ENCODE measurements at places on chromosomes 7 and 10.

GRCh38 chr7:5767066-5767465 lies 14.4 kb downstream of the RNF216 start:
- no peak for DNase-seq

DNA sequence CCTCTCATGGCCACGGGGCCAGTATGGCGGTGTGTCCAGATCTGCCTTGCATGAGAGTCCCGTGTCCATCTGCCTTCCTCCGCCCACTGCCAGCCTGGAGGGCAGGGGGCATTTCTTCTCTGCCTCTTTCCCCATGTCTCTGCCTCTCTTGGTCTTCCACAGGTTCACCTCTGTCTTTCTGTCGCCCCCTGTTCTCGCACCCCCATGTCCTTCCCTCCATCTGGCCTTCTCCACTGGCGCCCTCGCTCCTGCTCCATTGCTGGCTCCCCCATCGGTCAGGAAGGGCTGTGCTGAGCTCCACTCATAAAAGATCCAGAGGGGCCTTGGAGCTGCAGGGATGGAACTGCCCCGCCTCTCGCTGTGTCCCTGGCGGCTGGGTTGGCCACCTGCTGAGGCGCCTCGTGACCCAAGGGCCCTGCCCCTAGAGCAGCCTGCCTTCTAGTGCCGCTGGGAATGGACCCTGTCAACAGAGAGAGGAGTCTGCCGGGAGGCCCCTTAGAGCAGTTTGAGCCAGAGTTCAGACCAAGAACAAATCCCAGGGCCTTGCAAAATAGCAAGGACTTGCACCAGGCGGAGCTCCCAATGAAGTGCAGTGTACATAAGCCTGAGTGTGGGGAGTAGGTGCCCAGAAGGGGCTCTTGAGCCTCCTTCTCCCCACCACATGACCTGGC lies 42.0 kb downstream of the GOLGA7B start:
- no peak for DNase-seq

DNA sequence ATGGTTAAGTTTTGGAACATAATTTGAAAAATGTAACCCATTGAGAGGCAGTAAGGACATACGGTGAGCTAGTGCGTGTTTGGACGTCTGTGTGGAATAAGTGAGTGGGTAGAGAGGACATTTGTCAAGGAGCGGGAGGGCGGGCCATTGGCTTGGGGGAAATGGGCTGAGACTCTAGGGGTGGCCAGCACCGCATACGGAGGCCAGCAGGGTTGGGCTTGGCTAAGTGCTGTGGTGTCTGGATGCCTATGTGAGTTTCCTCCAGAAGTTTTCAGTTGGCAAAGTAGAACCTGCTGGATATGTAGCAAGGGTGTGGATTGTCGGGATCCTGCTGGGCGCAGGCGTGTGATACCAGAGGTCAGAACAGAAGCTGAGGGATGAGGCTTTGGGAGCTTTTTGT lies 103.0 kb downstream of the TCF7L2 start:
- no peak for DNase-seq

GRCh38 chr7:117731455-117731854 lies 141.8 kb downstream of the CTTNBP2 start:
- DNase-seq: no peak

GRCh38 chr7:154441811-154442210 lies 389.6 kb downstream of the DPP6 start:
- DNase-seq: peak; percentile 58

- DNase-seq: peak; percentile 87
Measured at GRCh38 chr7:38630720-38631673, at the start of gene AMPH. Gene AMPH, minus strand, starts transcription at chr7:38631373. Its CDS starts 22 bp downstream, at chr7:38631351.

GRCh38 chr10:126844406-126844805 lies 60.8 kb upstream of the DOCK1 start:
- no peak for DNase-seq

DNA sequence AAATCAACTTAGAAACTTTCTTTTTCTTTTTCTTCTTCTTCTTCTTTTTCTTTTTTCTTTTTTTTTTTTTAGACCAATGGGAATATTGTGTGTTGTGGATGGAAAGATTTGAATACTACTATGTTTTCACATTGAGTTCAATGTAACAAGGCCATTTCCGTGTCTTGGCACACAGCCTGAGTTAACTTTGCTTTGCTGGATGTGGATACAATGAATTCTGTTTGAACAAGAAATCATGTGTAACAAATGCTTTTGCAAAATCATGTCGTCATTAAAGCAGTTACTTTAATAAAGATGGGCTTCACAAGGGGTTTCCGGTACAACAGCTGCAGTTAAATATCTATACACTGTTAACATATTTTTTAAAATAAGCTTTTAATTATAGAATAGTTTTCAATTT lies 13.5 kb upstream of the ENTPD1 start:
- DNase-seq: no peak

DNA sequence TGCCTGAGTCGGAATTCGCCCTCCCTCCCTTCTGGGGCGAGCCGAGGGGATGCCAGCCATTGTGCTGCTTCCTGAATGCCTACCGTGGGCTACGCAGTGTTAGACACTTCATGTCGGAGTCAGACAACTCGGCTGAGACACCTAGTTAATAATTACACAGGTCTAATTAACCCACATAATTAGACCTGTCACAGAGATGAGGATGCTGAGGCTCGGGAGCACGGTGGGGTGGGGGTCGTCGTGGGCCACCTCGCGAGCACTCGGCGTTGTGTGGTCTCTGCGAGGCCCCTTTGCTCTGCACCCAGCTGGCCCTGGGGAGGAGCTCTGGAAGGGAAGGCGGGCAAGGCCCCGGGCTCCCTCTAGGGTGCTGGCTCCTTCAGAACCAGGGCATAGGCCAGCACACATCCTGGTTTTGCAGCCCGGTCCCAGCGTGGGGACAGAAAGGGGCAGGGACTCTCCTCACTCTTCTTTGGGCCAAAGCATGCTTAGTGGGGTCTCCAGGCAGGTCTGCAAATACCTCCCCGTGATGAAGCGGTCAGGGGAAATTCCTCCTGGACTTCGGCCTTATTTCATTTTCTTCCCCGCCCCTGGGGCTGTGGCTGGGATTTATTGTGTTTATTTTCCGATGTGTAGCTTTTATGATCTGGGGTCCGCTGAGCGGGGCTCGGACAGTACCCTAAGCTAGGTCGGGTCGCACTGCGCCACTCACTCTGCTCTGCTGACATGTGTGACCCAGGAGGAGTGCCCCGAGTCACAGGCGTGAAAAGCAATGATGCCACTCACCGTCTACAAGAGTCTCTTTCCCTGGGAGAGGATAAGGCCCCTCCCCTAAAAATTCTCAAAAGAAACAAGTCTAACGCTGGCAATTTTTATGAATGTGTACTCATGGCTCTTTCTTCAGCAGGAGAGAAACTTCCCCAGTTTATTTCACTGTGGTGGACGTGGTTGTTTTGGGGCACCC lies 4.9 kb upstream of the FOXL3 start:
- DNase-seq: no peak

DNA sequence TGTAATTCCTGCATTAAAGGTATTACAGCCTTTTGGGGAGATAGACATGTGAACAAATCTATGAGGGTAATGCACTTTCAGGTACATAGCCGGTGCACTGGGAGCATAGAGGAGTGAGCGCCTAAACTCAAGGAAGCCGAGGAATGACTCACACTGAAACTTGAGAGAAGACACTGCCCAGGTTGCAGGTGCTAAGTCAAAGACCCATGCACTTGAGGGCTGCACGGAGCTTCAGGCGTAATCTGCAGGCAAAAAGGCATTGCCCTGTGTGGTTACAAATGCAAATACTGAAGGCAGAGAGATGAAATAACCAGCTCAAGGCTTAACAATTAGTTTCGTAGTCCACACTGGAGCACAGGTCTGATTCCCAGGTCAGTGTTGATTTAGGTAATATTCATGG lies 51.0 kb upstream of the OSBPL3 start:
- DNase-seq: no peak

DNA sequence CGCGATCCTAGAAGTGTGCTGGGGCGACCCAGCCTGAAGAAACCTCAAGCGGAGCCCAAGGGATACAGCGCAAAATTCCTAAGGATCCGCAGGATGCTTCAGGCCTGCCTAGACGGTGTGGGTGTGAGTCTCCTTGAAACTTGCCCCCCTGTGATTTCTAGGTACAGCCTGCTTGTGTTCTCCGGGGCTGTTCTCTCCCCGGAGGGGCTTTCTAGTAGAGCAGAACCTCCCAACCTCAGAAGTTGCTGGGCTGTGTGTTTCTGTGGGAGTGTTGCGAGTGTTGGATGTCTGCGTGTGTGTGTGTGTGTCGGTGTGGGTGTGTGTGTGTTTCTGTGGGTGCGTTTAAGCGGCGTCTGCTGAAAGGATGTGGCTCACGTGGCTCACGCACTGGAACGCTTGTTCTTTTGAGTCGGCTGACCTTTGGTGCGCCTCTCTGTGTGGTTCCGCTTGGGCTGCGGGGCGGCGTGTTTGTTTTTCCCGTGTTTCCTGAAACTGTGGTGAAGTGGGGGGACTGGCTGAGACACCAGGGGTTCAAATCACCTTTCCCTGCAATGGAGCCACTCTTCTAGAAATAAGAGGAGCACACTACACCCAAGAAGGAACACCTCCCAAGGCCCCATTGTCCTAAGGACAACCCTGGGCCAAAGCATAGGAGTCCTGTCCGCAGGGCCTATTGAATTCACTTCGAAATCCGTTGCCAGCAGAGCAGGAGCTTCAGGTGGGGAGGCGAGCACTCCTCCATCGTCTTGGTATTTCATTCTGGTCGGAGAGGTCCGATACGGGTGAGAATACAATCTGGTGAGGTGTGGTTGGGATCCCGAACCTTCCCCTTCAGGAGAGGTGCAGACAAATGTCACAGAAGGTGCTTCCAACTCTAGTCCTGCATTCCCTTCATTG lies 25.1 kb upstream of the ZNF273 start:
- DNase-seq: no peak

DNA sequence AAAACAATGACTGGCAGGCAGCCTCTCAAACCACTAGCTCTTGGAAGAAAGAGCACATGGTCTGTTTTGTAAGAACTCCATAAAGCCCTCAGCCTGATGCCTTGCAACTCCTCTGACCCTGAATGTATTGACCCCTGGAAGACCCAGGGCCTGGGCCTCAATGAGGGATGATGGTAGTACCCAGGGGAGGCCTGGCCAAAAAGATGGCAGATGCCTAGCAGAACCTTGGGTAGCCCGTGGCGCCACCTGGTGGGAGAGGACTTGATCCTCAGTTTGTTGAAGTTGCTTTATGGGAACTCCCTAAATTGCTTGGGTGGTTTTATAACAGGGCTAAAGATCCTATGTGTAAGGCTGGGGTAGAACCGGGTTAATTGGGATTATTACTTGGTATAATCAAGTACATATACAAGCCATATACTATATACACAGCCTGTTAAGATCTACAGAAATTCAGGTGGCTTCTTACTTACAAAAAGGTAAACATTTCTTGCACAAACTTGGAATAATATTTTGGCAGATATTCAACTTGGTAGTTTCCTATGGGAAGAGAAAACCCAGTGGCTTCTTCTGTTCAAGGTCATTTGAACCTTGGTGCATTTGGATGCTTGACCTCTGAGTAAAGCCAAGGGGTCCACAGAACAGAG lies 95.8 kb upstream of the CACUL1 start:
- DNase-seq: peak; percentile 38

- DNase-seq: no peak
Measured at GRCh38 chr7:7932553-7932952, 36.0 kb upstream of the GLCCI1 start.

DNA sequence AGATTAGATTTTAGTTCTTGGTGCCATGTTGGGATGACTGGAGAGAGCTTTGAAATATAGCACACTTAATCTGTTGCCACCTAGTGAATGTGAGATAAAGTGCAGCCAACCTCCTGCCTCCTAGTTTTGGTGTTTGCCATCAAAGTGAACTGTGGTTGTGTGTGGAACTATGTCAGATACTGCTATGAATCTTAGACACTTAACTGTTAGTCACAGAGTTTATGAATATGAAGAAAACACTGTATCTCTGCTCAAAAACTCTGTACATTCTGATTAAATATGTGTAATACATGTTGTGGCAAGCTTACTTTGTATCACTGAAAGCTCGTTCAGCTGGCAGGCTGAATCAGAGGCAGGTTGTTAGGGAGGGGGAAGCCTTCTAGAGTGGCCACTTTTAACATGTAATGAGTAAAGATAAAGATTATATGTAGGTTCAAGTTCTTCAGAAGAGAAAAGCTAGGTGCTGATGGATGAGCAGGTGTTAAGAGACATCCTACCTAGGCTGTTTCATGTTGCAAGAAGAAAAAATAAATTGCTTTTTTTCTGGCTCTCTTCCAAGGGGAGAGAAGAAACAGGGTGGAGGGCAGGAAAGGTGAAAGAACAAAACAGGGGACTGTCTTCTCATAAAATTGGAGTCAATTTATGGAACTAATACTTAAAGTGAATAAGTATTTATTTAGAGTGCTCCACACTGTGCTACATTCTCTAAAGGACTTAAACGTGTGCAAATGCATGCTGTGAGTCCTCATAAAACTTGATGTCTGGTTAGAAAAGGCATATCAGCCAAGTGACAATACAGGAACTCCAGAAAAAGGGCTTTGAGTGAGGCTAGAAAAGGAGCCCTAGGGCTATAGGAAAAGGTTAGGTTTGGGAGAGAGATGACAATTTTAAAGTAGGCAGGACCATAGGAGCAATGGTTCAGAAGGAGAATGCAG lies 14.1 kb upstream of the LAMB1 start:
- DNase-seq: peak; percentile 56

DNA sequence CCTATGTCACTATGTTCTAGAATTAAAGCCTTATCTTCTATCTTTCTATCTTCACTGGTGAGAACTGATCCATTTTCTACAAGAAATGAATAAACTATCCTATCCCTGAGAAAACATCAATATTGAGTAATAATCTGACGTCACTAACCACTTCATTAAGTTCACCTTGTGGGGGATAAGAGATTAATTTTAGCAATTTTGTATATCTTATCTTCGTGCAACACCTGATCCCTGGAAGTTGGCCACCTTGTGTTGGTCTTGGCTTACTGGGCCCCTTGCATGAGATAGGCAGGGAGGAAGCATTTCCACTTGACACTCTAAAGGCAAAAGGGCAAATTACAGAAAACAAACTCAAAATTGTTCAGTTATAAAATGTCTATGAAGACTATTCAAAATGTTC lies 20.1 kb upstream of the OR6B1 start:
- DNase-seq: no peak

Data from G401 (cell line).